Fibroblast of lung (primary cell): ENCODE measurements at places on chromosomes 2 and 18. TPM values are rescaled to one million over a fixed set of nuclear protein-coding genes. Genes with fewer than 3 reads are reported as not detected.
A peak's percentile ranks its signal among the peaks of the same experiment; 100 is the strongest.

DNA sequence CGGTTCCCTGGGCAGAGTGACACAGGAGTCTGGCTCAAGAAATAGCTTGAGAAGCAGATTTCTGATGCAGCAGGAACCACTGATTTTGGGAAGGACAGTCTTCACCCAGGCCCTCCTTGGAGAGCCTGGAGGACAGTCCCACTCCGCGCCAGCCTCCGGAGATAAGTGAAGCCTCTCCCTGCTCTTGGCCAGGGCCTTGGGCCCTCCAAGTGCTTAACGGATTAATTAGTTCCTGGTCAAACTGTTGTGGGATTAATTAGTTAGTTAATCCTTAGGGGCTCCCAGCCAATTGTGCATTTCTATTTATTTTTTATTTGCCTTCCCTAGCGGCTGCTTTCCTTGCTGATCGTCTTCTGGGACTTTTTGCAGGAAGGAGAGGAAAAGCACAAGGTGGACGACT lies 19.6 kb downstream of the CPLX4 start:
- DNase-seq: no peak
- no peaks in the 10 kb centered on the region for H3K36me3 ChIP-seq
- peaks cover 28% of the 10 kb centered on the region for H3K27me3 ChIP-seq
- H3K27ac ChIP-seq: no peak overlapping the region

- no peak overlapping the region for H3K27ac ChIP-seq
- H3K36me3 ChIP-seq: no peaks in the 10 kb centered on the region
- no peak for DNase-seq
- H3K4me1 ChIP-seq: no peaks in the 10 kb centered on the region
- H3K27me3 ChIP-seq: no peaks in the 10 kb centered on the region
Measured at GRCh38 chr2:205076405-205076804, 531.1 kb downstream of the PARD3B start.

- H3K27me3 ChIP-seq: no peaks in the 10 kb centered on the region
- no peak overlapping the region for H3K27ac ChIP-seq
- H3K36me3 ChIP-seq: peaks cover 2% of the 10 kb centered on the region
- no peak overlapping the region for H3K4me3 ChIP-seq
- H3K4me1 ChIP-seq: peaks cover 15% of the 10 kb centered on the region
- DNase-seq: peak; percentile 62
Measured at GRCh38 chr18:48838921-48839818, 111.6 kb downstream of the SMAD7 start.

DNA sequence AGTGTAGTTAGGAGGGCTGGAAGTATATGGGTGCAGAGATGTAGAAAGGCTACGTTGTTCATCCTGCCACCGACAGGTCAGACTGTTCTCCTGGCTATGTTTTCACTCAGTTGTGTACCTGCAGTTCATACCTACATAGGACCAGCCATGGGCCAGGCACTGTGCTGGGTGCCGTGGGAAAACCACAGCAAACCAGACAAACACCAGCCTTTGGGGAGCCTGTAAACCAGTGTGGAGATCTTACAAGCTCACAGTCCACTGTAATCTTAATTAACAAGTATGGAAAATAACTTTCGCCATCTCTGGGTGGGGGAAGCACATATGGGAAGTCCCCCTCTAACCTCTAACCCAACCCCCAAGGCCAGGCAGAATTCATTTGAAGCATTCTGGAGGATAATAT lies 12.7 kb downstream of the NCK2 start:
- no peak for DNase-seq
- no peaks in the 10 kb centered on the region for H3K4me1 ChIP-seq
- no peaks in the 10 kb centered on the region for H3K36me3 ChIP-seq
- H3K27me3 ChIP-seq: no peaks in the 10 kb centered on the region
- H3K27ac ChIP-seq: no peak overlapping the region

GRCh38 chr2:237314198-237314597 lies 99.8 kb downstream of the COL6A3 start:
- H3K4me3 ChIP-seq: no peak overlapping the region
- no peak for DNase-seq
- no peaks in the 10 kb centered on the region for H3K36me3 ChIP-seq

IL36B gene
- total RNA-seq: not detected in 2 replicates

ACVR1C gene
- total RNA-seq: 0.26 and 0.83 TPM in 2 replicates

GRCh38 chr2:123738643-123739042 lies 286.4 kb upstream of the CNTNAP5 start:
- H3K27me3 ChIP-seq: no peaks in the 10 kb centered on the region
- no peak overlapping the region for H3K27ac ChIP-seq
- H3K4me1 ChIP-seq: no peaks in the 10 kb centered on the region
- no peak for DNase-seq
- H3K4me3 ChIP-seq: no peak overlapping the region

DNA sequence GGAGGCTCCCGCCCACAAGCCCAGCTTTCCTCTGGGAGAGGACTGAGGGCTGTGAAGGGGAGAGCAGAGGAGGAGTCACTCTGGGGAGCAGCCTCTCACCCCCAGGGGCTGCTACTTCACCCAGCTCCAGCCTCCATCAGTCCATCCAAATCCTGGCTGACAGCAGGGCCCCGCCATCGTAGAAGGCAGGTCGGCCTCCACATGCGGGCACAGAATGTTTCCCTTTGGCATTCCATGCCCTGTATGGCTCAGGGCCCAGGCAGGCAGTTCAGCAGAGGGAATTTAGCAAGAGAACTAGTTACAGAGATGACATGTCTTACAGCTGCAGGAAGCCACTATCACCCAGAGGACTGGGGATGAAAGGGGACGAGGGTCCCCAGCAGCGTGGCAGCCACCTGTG lies 6.4 kb upstream of the ODC1 start:
- no peak for DNase-seq
- H3K27ac ChIP-seq: no peak overlapping the region
- no peak overlapping the region for H3K4me3 ChIP-seq
- H3K4me1 ChIP-seq: peaks cover 4% of the 10 kb centered on the region

GRCh38 chr2:15263976-15264685 lies 297.0 kb downstream of the NBAS start:
- no peak for DNase-seq
- no peak overlapping the region for H3K27ac ChIP-seq
- H3K4me3 ChIP-seq: no peak overlapping the region
- no peaks in the 10 kb centered on the region for H3K4me1 ChIP-seq

DNA sequence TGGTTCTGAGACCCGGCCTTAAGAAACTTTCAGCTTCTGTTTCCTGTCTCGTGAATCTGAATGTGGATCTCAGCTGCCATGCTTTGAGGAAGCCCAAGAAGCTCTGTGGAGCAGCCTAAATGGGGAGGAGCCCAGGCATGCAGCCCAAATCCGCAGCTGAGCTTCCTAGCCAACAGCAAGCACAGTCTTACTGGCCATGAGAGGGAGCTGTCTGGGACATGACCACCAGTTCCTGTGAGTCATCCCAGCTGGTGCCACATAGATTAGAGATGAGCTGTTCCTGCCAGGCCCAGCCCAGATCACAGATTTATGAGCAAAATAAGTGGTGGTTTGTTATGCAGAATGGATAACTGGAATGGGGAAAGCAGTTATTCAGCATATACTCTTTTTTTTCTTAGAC lies 224.4 kb upstream of the APCDD1 start:
- H3K27ac ChIP-seq: no peak overlapping the region
- H3K4me3 ChIP-seq: no peak overlapping the region
- no peaks in the 10 kb centered on the region for H3K36me3 ChIP-seq
- H3K27me3 ChIP-seq: no peaks in the 10 kb centered on the region

GRCh38 chr18:57970356-57971095 lies 73.5 kb upstream of the NEDD4L start:
- H3K27me3 ChIP-seq: peaks cover 2% of the 10 kb centered on the region
- H3K4me1 ChIP-seq: no peaks in the 10 kb centered on the region
- no peak for DNase-seq
- no peak overlapping the region for H3K4me3 ChIP-seq

GRCh38 chr2:104026725-104027124 lies 827.2 kb upstream of the POU3F3 start:
- no peak overlapping the region for H3K4me3 ChIP-seq
- DNase-seq: peak; percentile 6
- no peaks in the 10 kb centered on the region for H3K36me3 ChIP-seq
- no peaks in the 10 kb centered on the region for H3K27me3 ChIP-seq

POTEF gene
- total RNA-seq: not detected in 2 replicates

RAPGEF4 gene
- total RNA-seq: 1.3 and 3.0 TPM in 2 replicates

GRCh38 chr2:170006587-170007325 lies 171.2 kb upstream of the MYO3B start:
- H3K4me1 ChIP-seq: no peaks in the 10 kb centered on the region
- H3K27ac ChIP-seq: no peak overlapping the region
- H3K4me3 ChIP-seq: no peak overlapping the region
- DNase-seq: peak; percentile 44
- no peaks in the 10 kb centered on the region for H3K27me3 ChIP-seq

ACADL gene
- 0.50 and 0.51 TPM in 2 replicates for total RNA-seq

- H3K27ac ChIP-seq: no peak overlapping the region
- H3K27me3 ChIP-seq: no peaks in the 10 kb centered on the region
- H3K36me3 ChIP-seq: no peaks in the 10 kb centered on the region
- H3K4me1 ChIP-seq: no peaks in the 10 kb centered on the region
Measured at GRCh38 chr2:144701259-144701658, 181.3 kb upstream of the ZEB2 start.

NEMP2 gene
- total RNA-seq: 6.3 and 6.4 TPM in 2 replicates

DNA sequence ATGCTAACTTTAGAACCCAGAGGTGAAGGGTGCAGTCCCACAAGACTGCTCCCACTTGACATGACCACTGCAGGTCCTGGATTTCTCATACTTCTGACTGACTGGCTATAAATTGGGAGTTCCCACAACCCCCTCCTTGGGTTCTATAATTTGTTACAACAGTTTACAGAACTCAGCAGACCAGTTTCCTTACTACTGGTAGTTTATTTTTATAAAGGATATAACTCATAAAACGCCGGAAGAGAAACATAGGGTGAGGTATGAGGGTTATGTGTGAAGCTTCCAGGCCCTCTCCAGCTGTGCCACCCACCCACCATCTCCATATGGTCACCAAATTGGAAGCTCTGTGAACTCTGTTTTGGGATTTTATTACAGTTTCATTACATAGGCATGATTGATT lies 839.6 kb downstream of the TSN start:
- no peaks in the 10 kb centered on the region for H3K27me3 ChIP-seq
- no peak for DNase-seq
- no peaks in the 10 kb centered on the region for H3K4me1 ChIP-seq
- H3K27ac ChIP-seq: no peak overlapping the region

DNA sequence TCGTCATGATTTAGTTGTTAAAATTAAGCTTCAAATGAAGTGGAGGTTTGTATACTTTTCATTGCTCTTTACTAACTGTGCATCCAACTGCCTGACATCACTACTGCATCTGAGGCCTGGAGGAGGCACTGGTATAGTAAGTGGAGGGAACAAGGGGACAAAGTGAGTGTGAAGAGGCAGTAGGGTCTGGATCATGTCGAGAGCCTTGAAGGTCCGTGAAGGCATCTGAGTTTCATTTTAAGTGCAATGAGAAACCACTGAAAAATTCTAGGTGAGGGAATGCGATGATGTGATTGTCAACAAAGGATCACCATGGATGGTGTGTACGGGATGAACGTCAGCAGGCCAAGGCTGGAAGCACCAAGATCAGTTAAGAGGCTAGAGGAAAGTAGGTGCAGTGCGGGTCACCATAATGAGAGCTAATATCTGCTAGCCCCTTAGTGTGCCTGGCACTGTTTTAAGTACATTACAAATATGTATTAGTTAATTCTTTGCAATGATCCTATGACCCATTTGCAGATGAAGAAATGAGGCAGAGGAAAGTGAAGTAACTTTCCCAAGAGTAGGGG lies 96.1 kb downstream of the CABYR start:
- H3K27ac ChIP-seq: no peak overlapping the region
- DNase-seq: no peak
- H3K27me3 ChIP-seq: no peaks in the 10 kb centered on the region
- H3K4me1 ChIP-seq: peaks cover 6% of the 10 kb centered on the region

- no peaks in the 10 kb centered on the region for H3K36me3 ChIP-seq
- no peaks in the 10 kb centered on the region for H3K27me3 ChIP-seq
- H3K4me3 ChIP-seq: no peak overlapping the region
Measured at GRCh38 chr2:238938003-238938400, 90.1 kb downstream of the TWIST2 start.

NGEF gene
- under 0.01 TPM in 1 of 2 replicates, not detected in the other for total RNA-seq

GRCh38 chr2:207505728-207506127 lies 24.0 kb upstream of the CREB1 start:
- no peaks in the 10 kb centered on the region for H3K36me3 ChIP-seq
- peak; percentile 69 for DNase-seq
- no peak overlapping the region for H3K4me3 ChIP-seq
- H3K27ac ChIP-seq: peak overlapping the region; percentile 65
- no peaks in the 10 kb centered on the region for H3K27me3 ChIP-seq

CD207 gene
- not detected in 2 replicates for total RNA-seq

SERPINB5 gene
- not detected in 2 replicates for total RNA-seq

HOXD3 gene
- not detected in 2 replicates for total RNA-seq

- no peak for DNase-seq
- no peaks in the 10 kb centered on the region for H3K4me1 ChIP-seq
- no peak overlapping the region for H3K4me3 ChIP-seq
- no peaks in the 10 kb centered on the region for H3K36me3 ChIP-seq
- no peak overlapping the region for H3K27ac ChIP-seq
Measured at GRCh38 chr2:44706681-44707553, 234.6 kb upstream of the SIX3 start.

DNA sequence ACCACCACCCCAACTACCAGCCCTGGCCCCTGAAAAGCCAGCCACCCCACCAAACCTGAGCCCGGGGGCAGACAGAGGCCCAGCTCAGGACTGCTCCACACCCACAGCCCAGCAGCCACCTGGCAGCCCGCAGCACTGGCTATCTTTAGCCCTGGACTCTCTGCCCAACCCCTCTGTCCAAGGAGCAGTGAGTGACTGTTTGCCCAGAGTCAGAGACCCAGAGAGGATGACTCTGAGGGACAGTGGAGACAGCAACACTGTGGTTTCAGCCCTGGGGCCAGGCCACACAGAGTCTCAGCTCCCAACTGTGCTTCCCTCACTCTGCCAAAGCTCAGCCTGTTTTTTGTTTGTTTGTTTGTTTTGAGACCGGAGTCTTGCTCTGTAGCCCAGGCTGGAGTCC lies 32.6 kb downstream of the BIN1 start:
- H3K4me3 ChIP-seq: no peak overlapping the region
- H3K27ac ChIP-seq: no peak overlapping the region
- no peaks in the 10 kb centered on the region for H3K27me3 ChIP-seq
- no peaks in the 10 kb centered on the region for H3K4me1 ChIP-seq

DNA sequence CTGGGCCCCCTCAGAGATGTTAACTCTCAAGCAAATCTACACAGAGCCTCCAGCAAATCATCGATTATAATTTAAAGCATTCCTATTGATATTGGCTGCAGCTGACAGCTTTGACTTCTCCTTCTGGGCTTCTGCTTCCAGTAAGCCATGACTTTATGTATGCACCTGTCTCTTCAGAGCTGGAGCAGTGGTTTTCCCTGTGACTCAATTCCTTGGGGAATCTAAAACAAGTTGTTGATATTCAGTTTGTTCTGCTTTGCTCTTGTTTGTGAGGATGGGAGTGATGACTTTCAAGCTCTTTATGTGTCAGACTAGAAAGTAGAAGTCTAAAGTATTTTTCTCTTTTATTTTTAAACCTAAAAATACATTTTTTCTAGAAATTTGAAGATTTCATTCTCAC lies 45.1 kb upstream of the TNP1 start:
- no peaks in the 10 kb centered on the region for H3K4me1 ChIP-seq
- H3K4me3 ChIP-seq: no peak overlapping the region
- no peaks in the 10 kb centered on the region for H3K36me3 ChIP-seq
- no peaks in the 10 kb centered on the region for H3K27me3 ChIP-seq
- no peak overlapping the region for H3K27ac ChIP-seq

ZC3H6 gene
- 4.4 and 6.6 TPM in 2 replicates for total RNA-seq

DNAJB2 gene
- total RNA-seq: 55.2 and 81.3 TPM in 2 replicates

- DNase-seq: no peak
- peak overlapping the region; percentile 37 for H3K27ac ChIP-seq
Measured at GRCh38 chr18:48974304-48975119, 23.7 kb upstream of the SMAD7 start.
